ENCODE measurements at places on chromosomes 5 and 9.

DNA sequence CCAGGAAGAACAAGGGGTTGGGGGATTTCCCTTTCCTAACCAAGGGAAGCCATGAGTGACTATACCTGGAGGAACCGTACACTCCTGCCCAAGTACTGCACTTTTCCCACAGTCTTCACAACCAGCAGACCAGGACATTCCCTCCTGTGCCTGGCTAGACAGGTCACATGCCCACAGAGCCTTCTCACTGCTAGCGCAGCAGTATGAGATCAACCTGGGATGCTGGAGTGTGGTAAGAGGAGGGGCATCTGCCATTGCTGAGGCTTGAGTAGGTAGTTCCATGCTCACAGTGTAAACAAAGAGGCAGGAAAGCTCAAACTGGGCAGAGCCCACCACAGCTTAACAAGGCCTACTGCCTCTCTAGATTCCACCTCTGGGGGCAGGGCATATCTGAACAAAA is 35.9 kb downstream of the SAXO1 start:
- DNase-seq: no peak

DNA sequence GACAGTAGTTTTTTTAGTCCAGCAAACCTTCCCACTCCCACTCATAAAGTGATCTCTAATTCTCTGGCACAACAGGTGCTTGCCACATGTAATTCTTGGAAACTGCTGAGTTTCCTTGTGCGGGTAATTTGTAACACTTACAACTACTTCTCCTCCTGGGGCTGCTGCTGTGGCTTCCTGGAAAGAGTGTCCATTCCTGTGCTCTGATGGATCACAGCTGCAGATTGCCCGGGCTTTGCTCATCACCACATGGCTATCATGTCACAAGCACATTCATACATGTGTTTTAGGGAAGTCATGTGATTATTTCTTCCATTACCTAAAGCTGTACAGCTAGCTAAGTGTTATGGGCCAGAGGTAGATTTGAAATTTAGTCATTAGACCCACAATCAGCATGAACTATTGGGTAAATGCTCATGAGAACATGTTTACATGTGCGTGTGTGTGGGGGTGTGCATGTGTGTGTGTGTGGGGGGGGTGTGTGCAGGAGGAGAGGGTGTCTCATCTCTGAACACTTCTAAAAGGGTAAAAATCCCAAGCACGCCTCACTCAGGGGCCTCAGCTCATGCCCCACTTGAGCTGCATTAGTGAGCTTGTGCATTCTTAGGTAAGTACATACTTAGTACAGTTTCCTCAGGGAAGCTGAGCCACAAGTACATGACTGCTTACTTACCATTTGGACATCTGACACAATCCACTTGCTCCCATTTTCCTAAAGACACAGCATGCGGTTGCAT is 118.1 kb upstream of the CCDC112 start:
- DNase-seq: no peak

- no peak for DNase-seq
Measured at GRCh38 chr9:76592974-76593347, 134.0 kb downstream of the GCNT1 start.

GRCh38 chr5:82346399-82347165 is 68.4 kb upstream of the RPS23 start:
- DNase-seq: no peak

GRCh38 chr9:33202552-33203201 is 35.5 kb upstream of the B4GALT1 start:
- no peak for DNase-seq

GRCh38 chr9:92406477-92406876 is 2.1 kb upstream of the OGN start:
- no peak for DNase-seq

GRCh38 chr9:20930836-20931235 is 100.6 kb downstream of the HACD4 start:
- no peak for DNase-seq

- DNase-seq: no peak
Measured at GRCh38 chr9:27527702-27528075, 1.9 kb downstream of the MOB3B start.

DNA sequence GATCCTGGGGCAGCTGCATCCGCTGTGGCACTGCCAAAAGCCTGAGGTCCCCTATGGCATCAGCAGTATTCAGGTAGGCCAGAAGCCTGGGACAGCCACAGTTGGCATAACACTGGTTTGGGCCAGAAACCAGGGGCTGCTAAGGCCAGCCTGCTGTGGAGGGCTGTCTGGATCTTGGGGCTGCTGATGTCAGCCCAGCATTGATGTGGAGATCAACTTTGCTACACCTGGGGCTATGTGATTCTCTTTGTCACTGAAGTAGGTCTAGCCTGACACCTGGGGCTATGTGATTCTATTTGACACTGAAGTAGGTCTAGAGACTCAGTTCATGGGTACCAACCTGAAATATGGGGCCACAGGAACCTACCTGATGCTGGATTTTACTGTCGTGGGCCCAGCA is 411.5 kb downstream of the RASEF start:
- DNase-seq: no peak

- DNase-seq: no peak
Measured at GRCh38 chr9:84138541-84138940, 157.9 kb downstream of the RMI1 start.

GRCh38 chr5:143569213-143569701 is 165.8 kb upstream of the NR3C1 start:
- DNase-seq: no peak

GRCh38 chr9:97900738-97901565 is 21.3 kb downstream of the TRMO start:
- no peak for DNase-seq

DNA sequence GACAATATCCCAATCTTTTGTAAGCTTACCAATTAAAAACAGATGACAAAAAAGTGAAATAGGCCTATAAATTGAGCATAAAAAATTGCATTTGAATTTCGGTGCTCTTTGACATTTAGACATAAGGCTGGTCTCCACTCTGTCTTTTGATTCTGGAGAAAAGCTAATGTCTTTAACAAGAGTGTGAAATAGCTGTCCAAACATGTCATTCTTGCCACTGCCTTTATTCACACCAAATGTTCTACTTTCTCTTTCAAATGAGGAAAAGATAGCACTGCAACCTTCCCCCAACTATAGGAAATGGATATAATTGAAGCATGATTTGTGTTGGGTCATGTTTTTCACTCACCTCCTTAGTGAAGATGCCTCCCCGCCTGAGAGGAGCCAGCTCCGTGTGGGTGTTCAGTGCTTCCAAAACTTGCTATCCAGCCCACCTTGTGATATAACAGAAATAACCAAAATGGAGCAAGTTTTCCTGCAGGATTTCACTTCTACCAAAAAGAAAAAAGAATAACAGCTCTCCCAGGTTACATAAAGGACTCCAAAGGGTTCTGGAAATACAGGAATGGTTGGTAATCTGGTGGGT is 55.2 kb upstream of the STK32A start:
- DNase-seq: no peak

GRCh38 chr5:38878391-38879077 is 32.7 kb downstream of the OSMR start:
- no peak for DNase-seq

DNA sequence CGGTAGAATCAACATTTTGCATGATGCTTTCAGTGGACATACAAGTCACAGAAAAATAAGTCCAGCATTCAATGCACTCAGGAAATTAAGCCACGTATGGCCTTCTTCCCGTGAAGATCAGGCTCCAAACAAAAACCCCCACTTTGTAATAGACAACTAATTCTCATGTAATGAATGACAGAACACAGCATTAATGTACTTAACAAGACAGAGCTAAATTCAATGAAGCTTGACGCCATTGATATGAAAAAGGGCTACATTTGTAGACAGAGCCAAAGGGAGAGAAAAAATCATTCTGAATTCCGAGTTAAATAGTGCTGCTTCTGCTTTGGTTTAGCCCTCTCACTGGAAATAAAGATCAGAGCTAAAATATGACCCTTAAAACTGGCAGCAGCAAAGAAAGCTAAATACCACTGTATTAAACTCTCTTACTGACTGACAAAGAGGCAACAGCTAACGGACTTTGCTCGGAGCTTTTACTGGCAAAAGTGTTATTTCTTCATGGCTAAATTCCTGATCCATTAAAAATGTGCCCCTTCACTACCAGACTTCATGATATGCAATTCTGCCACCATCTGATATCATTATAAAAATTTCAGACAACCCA is 250.5 kb downstream of the BNC2 start:
- no peak for DNase-seq

DNA sequence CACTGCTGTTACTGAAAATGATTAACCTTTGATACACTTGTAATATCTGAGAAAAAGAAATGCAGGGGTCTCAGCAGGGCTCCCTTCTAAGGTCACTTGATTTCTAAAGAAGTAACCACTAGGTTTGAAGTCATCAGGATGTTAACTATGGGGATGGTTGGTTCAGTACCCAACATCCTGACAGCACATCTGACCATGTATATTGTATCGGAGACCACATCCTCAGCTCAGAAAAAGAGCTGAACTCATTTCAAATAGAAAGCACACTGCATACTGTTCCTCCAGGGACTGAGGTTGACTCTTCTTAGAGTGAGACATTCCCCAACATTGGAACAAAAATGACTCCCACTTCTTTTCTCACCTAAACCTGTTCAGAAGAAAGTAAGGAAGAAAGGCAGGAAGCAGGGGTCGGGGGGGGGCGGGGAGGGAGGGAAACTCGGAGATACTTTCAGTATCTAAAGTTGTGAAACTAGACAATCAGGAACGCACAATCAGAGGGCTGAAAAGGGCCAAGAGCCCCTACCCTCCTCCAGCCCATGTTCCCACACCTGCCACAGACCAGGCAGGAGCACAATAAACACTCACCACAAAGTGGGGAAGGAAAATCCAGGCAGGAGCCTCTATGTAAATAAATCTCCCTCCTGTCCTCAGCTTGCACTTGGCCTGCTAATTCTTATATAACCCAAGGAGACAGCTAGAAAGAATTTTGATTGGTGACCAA is 730 bp upstream of the GZMA start:
- no peak for DNase-seq

DNA sequence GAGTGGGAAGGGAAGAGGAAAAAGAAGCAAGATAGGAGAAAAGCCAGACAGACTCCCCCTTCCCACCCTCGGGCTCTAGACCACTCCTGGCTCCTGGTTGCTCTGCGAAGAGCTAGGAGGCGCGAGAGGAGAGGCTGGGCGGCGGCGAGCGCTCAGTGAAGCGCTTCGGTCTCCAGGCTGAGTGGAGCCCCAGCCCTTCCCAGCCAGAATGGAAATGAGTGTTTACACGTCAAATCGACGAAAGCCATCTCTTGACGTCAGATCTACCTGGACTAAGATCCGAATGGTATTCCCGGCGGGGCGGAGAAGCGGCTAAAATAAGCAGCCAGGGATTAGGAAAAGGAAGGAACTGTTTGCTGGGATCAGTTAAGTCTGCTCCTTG is at the start of gene PCSK1:
TSS of gene PCSK1 (minus strand) at position 183 of the 382 bp plus-strand sequence. CDS start 206 bp downstream, outside the sequence.
- peak; percentile 50 for DNase-seq

GRCh38 chr5:132198571-132198970 is 29.1 kb downstream of the P4HA2 start:
- DNase-seq: no peak

DNA sequence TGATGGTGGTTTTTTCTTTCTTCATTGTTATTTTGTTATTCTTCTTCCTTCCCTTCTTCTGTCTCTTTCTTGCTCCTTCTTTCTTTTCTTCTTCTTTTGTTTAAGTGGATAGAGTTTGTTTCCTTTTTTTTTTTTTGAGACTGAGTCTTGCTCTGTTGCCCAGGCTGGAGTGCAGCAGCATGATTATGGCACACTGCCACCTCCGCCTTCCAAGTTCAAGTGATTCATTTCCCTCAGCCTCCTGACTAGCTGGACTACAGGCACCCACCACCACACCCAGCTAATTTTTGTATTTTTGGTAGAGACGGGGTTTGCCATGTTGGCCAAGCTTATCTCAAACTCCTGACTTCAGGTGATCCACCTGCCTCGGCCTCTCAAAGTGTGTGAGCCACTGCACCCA is 40.3 kb downstream of the JAK2 start:
- DNase-seq: no peak

DNA sequence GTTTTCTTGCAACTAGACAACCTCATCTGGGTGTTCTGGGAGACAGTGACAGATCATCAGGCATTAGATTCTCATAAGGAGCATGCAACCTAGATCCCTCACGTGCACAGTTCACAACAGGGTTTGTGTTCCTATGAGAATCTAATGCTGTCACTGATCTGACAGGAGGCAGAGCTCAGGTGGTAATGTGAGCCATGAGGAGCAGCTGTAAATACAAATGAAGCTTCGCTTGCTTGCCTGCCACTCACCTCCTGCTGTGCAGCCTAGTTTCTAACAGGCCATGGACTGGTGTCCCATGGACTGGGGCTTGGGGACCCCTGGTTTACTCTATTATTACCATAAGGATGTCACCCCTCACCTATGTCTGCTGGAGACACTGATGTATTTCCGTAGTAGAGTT is 166.8 kb downstream of the PSAT1 start:
- DNase-seq: no peak

DNA sequence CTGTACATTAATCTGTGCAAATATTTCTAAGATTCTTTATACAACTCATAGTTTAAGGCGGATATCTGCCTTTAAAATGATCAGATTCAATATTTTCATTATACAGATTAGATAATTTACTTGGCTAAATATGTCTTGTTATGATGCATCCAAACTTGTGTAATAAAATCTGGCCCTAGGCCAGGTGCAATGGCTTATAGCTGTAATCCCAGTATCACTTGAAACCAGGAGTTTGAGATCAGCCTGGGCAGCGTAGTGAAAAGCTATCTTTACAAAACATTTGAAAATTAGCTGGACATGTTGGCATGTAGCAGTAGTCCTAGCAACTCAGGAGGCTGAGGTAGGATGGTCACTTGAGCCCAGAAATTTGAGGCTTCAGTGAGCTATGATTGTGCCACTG is 2002.2 kb upstream of the ACO1 start:
- DNase-seq: no peak

DNA sequence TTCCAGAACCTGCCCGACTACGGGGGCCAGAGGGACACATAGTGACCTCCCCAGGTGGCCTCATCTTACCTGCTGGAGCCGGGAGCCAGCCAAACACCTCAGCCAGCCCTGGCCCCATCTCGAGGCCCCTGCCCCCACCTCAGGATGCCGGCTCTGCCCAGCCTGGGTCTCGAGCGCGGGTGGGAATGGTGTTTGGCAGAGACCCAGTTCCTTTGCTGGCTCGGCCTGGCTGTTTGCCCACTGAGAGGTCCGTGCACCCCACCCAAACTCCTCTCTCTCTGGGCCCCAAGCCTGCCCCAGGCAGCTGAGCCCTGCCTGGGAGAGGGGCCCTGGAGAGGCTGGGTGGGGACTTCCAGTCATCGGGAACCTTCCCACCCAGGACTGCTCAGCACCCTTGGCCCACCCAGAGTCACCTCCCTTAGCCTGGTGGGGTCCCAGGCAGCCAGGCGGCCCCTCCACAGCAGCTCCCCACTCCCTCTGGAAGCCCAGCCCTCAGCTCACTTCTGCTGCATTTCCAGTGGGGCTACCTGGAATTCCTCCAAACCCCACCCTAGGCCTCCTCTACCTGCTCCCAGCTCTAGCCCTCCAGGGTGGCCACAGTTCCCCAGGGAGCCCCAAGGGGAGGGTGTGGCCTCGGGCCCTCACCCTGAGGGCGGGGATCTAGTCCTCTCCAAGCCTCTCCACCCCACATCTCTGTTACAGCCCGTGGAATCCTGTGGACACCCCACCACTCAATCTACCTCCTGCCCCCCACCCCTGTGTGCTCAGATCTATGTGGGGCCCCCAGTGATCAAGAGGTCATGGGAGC is 42.4 kb upstream of the UBAC1 start:
- no peak for DNase-seq

GRCh38 chr9:113463418-113464285 is at the start of gene RGS3:
Gene RGS3 (plus strand): TSS chr9:113463727. CDS start chr9:113463803, 76 bp downstream.
- peak; percentile 86 for DNase-seq
